CD4-positive, alpha-beta T cell treated with Interleukin-2 at 100 ng/mL for 4 hours (primary cell): ENCODE measurements at places on chromosomes 11 and 22.

DNA sequence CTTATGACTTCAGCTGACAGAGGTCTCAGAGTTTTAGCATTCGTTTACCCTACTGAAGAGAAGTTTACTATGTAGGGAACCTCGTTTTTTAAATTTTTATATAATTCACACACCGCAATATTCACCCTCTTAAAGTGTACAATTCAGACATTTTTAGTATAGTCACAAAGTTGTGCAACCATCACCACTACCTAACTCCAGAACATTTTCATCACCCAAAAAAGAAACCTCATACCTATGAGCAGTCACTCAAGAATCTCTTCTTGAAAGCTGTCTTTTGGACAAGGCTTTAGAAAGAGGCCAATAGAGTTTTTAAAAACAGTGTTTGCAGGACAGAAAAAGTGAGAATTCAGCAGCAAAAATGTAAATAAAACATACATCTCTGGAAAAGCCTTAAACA lies 39.5 kb upstream of the CLNS1A start:
- no peak for DNase-seq

DNA sequence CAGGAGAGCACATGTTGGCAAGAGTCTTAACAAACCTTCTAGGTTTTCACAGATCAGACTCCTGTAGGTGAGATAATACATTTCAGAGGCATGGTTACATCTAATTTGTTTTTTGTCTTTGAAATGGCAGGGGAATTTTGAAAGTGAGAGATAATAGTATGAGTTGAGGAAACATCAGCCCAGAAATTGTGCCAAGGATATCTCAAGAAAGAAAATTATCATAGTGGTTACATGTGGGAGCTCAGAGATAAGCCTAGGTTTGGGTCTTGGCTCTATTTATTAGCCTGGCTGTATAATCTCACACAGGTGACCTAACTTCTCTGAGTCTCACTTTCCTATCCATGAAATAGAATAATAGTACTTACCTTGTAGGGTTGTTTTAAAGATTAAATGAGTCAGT lies 443 bp downstream of the BTBD18 start:
- no peak for DNase-seq

- no peak for DNase-seq
These were observed 132.4 kb downstream of the TENM4 start for GRCh38 chr11:79308429-79308828.

GRCh38 chr11:106152013-106152412 lies 74.6 kb downstream of the AASDHPPT start:
- no peak for DNase-seq

DNA sequence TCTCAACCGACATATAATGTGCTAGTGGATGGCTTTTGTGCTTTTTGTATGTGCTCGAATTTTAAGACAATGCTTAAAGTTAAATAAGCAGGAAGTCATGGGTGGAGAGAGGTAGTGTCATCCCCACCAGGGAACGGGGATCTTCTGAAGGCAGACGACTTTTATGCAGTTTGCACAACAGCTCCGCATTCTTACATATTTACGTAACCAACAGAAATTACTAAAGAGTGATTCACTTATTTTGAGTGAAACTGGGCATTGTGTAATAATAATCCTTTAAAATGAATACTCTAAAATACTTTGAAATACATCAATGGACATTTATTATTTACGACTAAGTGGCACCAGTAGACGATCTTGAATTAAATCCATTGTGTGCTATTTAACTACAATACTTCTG lies 305.1 kb downstream of the CNTN5 start:
- no peak for DNase-seq

DNA sequence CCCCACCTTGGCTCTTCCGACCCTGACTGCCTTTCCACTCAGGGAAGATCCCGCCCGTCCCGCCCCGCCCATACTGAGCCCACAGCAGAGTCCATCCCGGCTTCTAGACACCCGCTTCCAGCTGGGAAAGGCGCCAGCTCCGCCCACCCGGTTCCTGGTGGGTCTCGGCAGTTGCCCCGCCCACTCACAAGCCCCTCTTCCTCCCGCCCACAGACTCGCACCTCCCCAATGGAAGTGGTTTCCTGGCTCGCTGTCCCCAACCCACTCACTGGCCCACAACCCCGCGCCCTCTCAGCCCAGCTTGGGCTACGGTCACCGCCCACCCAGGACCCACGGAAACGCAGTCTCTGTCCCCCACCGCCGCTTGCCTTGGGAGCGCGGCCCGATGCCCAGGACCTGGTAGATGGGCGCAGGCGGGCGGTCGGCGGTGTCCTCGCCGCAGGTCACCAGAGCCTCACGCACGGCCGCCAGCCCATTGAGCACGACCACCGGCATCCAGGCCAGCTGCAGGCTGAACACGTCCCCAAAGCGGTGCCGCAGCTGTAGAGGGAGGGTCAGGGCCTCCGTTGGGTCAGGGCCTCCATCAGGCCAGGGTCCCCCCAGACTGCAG lies 22.2 kb upstream of the CYP2D6 start:
- DNase-seq, result no peak
